G401 (cell line): ENCODE measurements at places on chromosomes 5 and 9. TPM values are rescaled to one million over a fixed set of nuclear protein-coding genes. Genes with fewer than 3 reads are reported as not detected.

GRCh38 chr9:136133191-136133958, 14.7 kb upstream of the TMEM250 start:
- DNase-seq, result no peak

PCDHGB4 gene
- total RNA-seq, result not detected in 2 replicates

DNA sequence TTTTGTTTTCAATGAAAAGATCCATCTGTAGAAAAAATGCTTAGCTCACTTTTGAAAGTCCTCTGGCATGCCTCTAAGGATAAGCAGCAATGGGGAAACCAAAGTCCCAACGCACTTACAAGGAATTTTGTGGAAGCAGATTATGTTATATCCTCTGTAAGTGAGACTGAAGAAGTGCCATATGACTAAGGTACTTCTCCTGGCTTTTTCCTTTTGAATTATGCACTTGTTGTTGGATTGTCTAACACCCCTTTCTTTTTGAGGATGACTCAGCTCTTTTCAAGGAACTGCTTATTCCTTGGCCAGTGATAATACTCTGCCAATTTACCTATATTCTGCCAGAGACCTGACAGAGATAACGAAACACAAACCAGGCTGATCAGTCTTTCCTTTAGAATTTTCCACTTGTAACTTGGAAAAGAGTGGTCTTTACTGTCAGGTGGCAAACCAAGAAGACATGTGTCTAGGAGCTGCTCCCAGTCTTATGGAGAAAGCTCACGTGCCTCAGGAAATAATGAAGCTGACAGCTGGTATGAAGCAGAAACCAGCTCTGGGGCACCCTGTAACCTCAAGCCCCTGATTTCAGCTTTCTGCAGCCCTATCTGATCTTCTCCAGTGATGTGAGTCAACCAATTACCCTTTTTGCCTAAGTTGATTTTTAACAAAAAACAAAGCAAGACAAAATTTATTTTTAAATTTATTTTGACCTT, 290.8 kb upstream of the FBXL7 start:
- no peak for DNase-seq

DNA sequence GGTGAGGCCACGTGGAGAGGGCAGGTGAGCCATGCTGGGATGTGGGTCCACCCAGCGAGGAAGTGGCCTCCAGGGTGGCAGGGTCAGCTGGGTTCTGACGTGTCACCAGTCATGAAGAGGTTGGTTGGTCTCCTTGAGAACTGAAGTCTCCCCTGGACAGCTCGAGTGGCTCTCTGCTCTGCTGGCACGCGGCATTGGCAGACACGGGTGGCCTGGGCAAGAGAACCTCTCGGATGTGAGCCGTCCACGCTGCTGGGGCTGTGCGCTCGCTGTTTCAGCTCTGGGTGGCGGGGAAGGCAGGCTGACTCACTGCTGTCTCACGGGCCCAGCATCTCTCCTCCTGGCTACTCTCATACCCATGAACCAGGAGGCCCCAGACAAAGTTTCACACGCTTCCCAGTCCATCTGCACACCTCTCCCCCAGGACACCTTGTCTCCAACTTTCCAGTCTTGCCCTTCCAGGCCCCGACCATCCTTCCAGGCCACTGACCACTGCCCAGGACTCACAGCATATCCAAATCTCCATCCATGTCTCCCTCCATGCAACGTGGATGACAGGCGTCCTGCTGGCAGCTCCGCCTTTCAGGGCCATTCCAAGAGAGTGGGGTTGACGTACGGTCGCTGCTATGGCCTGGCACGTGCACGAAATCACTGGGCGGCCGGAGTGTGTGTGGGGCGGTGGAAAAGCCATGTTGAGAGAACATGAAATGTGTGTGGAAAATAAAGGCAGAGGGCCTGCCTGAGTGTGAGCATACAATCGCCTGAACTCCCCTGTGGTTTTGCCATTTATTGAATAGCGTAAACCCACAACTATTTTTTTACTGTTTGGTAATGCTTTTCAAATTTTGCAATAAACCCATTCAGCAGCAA, 145.0 kb upstream of the COL5A1 start:
- no peak for DNase-seq

- no peak for DNase-seq
Observed at GRCh38 chr5:112656451-112656850, 81.2 kb upstream of the APC start.

SLC36A3 gene
- not detected in 2 replicates for total RNA-seq

GRCh38 chr5:62938927-62939326, 360.3 kb downstream of the LRRC70 start:
- no peak for DNase-seq

DHX29 gene
- 14.0 and 31.5 TPM in 2 replicates for total RNA-seq

DNA sequence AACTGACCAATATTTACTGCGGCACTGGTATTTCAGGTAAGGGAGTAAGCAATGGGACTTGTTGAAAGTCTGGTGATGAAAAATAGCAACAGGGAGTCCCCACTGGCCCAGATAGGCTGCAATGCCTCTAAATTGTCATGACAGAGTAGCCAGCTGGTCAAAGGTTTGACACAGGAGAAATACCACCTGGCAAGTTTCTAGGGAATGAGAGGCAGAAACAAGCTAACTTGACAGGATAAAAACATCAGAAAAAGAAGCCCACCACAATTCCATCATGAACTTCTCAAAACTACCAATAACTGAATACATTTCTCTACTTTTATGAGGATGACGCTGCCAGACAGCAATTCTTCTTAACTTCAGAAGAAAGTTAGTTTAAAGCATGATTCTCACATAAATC, 99.8 kb downstream of the STRBP start:
- peak; percentile 89 for DNase-seq

DNA sequence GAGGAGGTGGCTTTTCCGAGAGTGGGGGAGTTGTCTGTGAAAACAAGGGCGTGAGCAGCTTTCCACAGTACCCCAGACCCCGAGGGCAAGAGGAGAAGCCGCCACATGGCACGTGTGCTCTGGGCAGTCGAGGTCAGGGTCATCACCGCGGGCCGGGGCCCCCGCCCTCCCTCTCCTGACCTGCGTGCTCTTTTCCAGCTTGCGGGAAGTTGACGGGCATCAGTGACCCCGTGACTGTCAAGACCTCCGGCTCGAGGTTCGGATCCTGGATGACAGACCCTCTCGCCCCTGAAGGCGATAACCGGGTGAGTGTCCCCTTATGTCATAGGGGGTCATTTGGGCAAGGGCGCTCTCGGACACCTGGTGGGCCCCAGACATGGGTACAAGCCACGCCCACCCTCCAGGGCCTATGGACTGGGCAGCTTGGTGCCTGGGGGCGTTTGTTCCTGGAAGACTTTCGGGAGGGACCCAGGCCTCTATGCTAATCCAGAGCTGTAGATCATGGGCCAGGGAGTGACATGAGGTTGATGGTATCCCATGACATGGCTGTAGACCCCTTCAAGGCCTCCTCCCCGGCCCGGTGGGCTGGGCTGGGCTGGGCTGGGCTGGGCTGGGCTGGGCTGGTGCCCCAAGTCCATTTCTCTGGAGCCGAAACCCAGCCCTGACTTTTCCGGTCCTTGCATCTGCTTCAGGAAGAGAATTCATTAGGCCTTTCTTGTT, 19.2 kb downstream of the OLFM1 start:
- no peak for DNase-seq

DNA sequence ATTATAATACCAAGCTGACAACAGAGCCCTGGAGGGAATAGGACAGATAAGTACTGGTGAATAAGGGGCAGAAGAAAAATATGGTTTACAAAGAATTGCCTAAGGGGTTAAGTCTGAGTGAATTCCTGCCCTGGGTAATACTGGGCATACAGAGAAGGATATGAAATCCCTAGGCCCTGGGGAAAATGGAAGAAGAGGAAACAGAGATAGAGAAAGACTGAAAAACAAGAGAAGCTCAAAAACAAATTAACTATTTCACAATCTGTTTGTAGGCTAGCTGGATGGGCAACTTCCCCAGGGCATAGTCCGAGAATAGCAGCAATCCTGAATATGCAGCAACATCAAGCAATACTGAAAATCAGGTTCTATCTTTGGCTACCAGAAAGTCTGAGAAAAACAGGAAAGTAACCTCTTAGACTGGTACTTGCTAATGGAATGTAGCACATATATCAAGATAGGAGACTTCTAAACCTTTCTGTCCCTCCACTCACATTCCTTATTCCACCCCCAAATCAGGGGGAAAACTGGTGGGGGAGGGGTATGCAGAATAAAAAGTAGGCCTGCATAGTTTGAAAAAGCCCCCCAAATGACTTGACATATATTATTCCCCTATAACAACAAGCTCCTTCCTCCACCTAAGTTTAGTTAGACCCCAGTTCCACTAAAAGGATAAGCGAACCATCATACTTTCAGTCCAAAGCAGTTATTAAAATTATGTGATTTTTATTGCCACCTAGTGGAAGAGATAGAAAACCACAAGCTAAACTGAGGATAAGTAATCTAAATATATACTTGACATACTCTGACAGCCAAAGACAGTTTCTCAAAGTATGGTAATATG, 20.6 kb downstream of the SLC38A9 start:
- peak; percentile 67 for DNase-seq

- DNase-seq, result no peak
Observed at GRCh38 chr5:18491349-18491748, 857.1 kb downstream of the TAF11L14 start.

GRCh38 chr5:135490245-135491037, 38.3 kb upstream of the TIFAB start:
- no peak for DNase-seq

UNC5A gene
- total RNA-seq, result not detected in 2 replicates

EXOSC3 gene
- 65.3 and 86.5 TPM in 2 replicates for total RNA-seq

DNA sequence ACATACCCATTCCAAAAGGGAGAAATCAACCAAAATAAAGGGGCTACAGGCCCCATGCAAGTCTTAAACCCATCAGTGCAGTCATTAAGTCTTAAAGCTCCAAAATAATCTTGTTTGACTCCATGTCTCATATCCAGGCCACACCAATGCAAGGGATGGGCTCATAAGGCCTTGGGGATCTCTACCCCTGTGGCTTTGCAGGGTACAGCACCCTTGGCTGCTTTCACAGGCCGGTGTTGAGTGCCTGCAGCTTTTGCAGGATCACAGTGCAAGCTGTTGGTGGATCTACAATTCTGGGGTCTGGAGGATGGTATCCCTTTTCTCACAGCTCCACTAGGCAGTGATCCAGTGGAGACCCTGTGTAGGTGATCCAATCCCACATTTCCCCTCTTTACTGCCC, 5.0 kb upstream of the SPINK14 start:
- no peak for DNase-seq

C9orf85 gene
- 23.7 and 27.5 TPM in 2 replicates for total RNA-seq

GRCh38 chr5:65926276-65926783, at the start of gene ERBIN:
TSS of gene ERBIN (plus strand) at chr5:65926575. CDS start at chr5:65992719, 66,144 bp downstream.
- DNase-seq, result peak; percentile 34

IFNE gene
- total RNA-seq, result not detected in 2 replicates

DNA sequence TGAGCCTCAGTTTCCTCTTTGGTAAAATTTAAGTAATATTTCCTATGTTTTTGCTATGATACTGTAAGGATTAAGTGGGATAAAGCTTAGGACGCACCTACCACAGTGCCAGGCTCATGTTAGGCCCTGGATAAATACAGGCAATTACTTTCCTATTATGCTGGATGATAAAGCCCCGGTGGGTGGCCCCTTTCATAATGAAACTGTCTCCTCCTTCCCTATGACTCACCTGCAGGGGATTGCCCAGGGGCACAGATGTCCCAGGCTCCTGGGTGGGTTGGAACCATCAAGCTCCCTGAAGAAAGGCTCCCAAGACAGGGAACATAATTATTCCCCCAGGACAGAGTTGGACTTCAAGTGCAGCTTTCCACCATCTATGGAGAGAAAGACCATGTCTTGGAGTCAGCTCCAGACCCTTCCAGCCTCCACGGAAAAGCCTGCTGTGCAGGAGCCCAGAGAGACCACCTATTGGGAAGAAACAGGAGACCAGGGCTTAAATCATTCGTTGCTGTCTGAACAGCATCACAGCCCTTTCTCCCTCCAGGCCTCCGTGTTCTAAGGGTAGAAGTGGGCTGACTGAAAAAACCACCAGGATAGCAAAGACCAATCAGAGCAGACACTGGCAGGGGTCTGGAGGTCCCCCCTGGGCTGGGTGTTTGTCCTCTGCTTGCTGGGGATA, 43.2 kb upstream of the FOXE1 start:
- no peak for DNase-seq

CER1 gene
- not detected in 2 replicates for total RNA-seq

DNA sequence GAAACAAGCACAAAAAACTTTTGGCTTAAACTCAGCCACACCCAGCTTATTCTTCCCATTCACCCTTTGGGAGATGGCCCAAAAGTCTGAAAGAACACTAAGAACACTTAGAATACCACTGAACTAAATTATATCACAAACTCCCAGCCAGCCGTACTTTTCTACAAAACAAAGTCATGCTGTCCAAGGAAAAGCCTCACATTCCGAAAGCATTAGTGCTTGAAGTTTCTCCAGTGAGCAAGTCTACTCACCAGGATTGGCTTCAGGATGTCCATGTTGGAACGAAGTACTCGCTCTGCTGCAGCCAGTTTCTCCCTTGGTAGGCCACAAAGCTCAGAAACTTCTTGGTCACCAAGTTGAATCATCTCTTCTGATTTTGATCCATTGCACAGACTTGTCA, 69.7 kb downstream of the ABCA1 start:
- no peak for DNase-seq
